ENCODE measurements at places on chromosomes 16 and 17.

DNA sequence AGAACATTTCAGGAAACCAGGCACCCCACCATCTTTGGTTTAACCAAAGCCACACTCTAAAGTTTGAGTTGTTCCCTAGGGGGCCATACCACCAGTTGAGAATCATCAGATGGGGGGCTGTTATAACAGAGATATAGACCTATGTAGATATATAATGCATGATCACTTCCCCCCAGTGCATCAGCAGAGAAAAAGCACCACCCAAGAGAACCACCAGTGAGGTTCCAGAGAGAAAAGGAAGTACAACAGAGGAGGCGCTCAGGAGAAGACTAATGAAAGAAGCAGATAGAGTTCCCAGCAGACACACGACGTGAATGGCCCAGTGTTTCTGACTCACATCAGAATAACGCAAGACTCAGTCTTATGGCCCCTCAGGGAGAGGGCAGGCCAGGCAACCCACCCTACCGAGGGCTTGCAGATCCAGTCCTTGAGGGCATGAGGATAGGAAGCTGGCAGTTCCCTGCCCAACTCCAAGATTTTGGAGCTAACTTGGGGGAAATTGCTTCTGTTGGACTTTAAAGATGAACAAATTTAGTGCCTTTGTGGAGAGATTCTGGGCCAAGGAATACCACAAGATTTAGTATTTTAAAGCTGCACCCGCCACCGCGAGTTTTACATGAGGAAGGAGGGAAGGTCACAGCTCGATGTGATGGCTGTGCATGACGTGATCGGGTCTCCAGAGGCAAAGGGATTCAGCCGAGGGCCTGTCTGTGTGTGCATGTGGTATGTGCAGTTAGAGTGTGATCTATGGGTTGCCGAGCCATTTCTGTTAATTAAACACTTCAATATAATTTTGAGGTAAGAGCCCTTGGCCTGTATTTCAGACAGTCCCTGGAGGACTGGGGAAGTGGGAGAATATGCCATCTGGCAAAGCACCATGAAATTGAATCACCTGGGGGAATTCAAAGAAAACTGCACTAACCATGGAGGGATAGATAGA is 53.1 kb downstream of the AIPL1 start:
- no peak for DNase-seq

DNA sequence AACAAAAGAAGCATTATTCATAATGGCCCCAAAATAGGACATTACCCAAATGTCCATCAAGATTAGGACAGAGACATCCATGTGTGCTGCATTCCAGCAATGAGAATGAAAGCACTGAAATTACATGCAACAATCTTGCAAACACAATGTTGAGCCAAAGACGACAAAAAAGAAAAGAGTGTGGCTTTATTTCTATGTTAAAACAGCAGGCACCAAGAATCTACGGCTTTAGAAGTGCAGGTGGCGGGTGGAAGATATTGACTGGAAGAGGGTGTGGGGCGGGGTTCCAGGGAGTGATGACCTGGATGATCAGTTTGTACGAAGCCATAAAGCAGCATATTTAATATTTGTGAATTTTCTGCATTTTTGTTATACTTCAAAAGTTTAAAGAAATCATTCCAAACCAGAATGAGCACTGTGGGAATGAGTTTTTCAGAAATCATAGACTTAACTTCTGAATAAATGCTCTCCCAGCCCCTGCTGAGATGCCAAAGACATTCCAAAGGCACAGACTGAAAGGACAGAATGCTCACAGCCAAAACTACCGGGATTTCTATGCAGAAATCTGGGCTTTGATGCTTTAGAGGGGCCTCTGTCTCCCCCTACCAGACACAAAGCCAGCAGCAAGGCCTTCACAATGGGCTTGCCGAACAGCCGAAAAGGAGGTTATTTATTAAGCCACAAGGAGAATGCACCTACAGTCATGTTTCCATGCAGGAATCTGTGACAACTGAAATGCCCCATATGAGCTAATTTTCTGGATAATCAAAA is 361.6 kb downstream of the GRIN2A start:
- DNase-seq = no peak

DNA sequence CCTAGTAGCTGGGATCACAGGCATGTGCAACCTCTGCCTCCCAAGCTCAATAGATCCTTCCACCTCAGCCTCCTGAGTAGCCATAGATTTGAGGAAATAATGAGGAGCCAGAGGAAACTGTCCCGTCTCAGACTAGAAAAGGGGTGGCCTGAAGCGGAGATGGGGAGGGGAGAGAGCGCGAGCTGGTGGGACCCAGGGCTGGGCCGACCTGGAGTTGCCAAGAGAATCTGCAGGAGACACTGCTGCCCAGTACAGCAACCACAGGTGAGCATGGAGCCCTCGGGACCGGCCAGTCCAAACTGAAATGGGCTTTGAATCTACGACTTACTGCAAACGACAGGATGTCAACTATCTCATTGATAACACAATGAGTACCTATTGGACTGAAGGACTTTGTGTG is 24.3 kb downstream of the CD300A start:
- DNase-seq = no peak

GRCh38 chr17:27492470-27492869 is 36.2 kb downstream of the KSR1 start:
- no peak for DNase-seq

Measured in stimulated activated CD8-positive, alpha-beta memory T cell treated with anti-CD3 and anti-CD28 coated beads, Interleukin-7, amount 100 ng/mL, for 48 hours (primary cell).